Type B pancreatic cell (in vitro differentiated cells): ENCODE measurements at places on chromosomes 16 and 17. TPM values are rescaled to one million over a fixed set of nuclear protein-coding genes. Genes with fewer than 3 reads are reported as not detected.

The CD7 gene
- total RNA-seq, result 1.4 and 1.6 TPM in 2 replicates

The SLFN14 gene
- total RNA-seq, result not detected in 2 replicates

The CA5A gene
- total RNA-seq, result 0.70 TPM in 1 of 2 replicates, not detected in the other

The MKS1 gene
- 21.9 and 33.2 TPM in 2 replicates for total RNA-seq

The NDRG4 gene
- total RNA-seq, result 23.7 and 42.9 TPM in 2 replicates

The AGRP gene
- total RNA-seq, result not detected in 2 replicates

DNA sequence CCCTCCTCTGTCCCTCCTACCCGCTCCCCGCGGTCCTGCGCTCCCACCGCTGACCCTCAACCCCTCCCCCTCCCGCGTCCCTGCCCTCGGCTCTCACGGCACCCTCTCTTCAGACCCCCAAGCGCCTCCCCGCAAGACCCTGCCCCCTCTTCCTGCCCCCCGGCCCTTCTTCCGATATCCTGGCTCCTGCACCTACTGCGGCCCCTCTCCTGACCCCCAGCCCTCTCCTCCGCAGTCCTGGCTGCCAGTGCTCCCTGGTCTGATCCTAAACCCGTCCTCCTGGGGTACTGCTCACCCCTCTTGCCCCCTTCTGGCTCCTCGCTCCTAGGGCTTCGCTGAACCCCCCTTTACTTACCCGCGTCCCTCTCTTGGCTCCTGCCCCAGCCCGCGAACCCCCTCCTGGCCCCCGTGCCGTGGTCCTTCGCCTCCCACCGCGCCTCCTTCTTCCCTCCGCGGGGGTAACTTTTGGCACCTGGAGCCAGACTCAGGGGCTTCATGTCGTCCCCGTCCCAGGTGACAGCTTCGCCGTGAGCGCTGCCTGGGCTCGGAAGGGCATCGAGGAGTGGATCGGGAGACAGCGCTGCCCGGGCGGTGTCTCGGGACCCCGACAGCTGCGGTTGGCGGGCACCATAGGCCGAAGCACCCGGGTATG, 839 bp downstream of the NKD1 start:
- DNase-seq, result no peak

DNA sequence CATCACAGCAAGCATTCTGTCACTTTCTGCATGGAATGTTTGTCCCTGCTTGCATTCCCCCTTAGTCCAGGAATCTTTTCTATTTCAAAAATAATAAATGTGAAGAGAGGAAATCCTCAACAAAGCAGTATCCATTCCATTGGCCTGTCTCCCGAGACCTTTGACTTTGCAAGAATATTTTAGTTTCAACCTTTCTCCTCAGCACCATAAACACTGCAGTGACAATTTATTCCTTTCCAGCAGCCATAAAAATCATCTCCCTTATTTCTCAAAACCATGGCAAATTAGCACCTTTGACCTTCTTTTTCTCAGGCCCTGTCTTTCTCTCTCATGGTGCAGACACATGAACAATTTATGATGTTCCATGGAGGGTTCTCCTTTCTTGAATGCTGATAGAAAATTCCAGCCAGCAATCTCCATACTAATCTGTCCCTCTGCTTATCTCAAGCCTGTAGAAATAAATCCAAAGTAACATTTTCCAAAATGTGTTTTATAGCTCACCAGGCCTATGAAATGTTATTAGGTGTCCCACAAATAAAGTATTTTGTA, 352.1 kb upstream of the CCL2 start:
- no peak for DNase-seq

GRCh38 chr17:77061669-77062068, 79.1 kb upstream of the SEC14L1 start:
- DNase-seq, result no peak

DNA sequence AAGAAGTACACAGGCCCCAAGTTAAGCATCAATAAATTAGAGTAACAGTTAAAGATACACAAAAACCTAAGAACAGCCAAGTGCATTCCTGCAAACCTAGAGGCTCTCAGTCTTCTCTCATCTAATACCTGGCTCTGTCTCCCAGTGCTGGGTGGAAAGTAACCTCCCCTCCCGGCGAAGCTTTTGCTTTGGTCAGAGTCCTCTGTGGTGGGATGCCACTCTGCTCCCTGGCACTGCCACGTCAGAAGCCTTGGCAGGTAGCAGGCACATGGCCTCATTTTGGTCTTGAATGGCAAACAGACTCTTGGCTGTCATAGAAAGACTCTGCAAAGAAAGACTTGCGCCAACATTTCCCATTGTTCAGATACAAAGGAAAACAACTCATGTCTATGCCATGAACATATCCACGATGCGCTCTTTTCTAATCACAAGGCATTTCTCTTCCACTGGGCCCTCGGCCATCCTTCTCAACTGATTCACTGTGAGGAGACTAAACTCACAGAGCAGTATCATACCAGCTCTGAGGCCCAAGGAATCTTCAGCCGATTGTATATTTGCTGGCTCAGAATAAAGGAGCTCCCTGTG, 21.2 kb downstream of the MTHFSD start:
- no peak for DNase-seq

GRCh38 chr16:12337871-12338655, 361.5 kb downstream of the SNX29 start:
- DNase-seq, result no peak

DNA sequence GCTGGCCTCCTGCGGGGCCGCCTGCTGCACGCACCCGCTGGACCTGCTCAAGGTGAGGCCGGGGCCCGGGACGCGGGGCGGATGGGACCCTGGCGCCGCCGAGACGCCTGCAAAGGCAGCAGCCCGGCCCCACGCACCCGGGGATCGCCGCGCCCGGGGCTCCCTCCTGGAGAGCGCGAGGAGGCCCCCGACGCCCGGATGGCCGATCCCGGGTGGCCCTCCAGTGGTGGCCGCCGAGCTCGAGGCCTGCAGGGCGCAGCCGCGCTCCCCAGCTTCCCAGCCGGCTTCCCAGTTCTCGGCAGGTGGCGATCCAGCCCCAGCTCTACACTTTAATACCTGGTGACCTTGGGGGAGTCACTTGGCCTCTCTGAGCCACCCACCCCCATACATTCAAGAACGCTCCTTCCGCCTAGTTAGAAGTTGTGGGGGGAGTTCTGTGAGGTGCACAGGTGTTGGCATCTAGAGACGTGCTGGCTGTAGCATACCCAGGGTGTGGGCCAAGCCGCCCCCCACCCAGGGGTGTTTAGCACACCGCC, 452 bp downstream of the SLC25A10 start:
- no peak for DNase-seq

DNA sequence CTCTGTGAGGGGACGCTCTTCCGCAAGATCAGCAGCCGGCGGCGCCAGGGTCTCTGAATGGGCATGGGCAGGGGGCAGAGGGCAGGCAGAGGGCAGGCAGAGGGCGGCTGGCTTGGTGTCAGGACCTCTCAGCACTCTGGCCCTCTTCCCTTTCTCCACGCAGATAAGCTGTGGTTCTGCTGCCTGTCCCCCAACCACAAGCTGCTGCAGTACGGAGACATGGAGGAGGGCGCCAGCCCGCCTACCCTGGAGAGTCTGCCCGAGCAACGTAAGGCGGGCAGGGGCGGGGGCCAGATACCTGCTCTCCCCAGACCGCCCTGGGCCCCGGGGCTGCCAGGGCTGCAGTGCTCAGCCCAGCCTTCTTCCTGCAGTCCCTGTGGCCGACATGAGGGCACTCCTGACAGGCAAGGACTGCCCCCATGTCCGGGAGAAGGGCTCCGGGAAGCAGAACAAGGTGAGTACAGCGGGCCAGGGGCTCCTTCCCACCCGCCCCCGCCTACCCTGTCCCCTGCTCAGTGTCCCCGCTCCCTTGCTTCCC, 4.1 kb downstream of the ELMO3 start:
- DNase-seq, result no peak

- no peak for DNase-seq
Observed at GRCh38 chr17:21538615-21539014, 153.7 kb upstream of the KCNJ18 start.

GRCh38 chr16:20216591-20217217, 110.6 kb downstream of the GP2 start:
- DNase-seq, result no peak

GRCh38 chr16:1338119-1338730, 4.8 kb downstream of the BAIAP3 start:
- no peak for DNase-seq

DNA sequence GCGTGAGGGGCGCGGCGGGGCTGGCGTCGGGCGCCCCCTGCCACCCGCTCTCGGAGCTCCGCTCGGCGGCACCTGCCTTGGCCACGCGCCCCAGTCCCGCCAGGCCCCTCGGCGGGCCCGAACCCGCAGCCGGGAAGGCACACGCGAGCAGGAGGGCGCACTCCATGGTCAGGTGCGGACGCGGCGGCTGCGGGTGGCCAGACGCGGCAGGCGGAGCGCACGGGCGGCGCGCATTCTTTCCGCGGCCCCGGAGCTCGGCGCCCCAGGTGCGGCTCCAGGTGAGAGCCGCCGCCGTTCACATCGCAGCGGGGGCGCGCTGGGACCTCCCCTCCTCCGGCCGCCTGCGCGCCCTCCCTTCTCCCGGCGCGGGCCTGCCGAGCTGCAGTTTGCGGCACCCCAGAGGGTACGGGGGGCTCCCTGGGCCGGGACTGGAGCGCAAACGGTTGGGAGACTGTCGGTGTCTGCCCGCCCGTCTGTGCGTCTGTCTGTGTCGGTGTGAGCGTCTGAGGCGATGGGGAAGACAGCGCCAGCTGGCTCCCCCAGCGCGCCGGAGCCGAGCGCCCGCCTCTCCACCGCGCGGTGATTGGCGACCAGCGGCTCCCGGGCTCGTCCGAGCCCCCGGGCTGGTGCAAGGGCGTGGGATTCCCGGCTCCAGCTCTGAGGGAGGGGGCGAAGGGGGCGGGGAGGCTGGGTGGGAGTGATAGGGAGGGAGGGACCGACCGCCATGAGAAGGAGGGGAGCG, at the start of gene ADAMTS18:
ADAMTS18 (minus strand) TSS at position 505 of the 742 bp plus-strand sequence; CDS start at position 166, 339 bp downstream.
- no peak for DNase-seq

GRCh38 chr16:54446639-54447038, 160.1 kb upstream of the IRX3 start:
- DNase-seq, result no peak
